ENCODE measurements at places on chromosomes 1 and 21. TPM values are rescaled to one million over a fixed set of nuclear protein-coding genes. Genes with fewer than 3 reads are reported as not detected.

Gene LAMB3
- total RNA-seq = 348 TPM

Gene ZNF672
- 33.8 TPM for total RNA-seq

Gene CCDC27
- not detected for total RNA-seq

Gene PTGS2
- total RNA-seq = 5.4 TPM

Gene BRDT
- not detected for total RNA-seq

Gene DYNLT5
- total RNA-seq = not detected

Gene TMPRSS15
- not detected for total RNA-seq

Gene ST6GALNAC5
- 10.8 TPM for total RNA-seq

Gene MCOLN2
- 0.46 TPM for total RNA-seq

Gene OR2T11
- total RNA-seq = not detected

Gene SLAMF8
- 0.14 TPM for total RNA-seq

Gene FNDC10
- 8.0 TPM for total RNA-seq

Gene CIART
- 1.8 TPM for total RNA-seq
